ENCODE measurements at places on chromosomes 1 and 21.

GRCh38 chr1:69952676-69953075, 252.7 kb downstream of the LRRC40 start:
- DNase-seq = no peak

DNA sequence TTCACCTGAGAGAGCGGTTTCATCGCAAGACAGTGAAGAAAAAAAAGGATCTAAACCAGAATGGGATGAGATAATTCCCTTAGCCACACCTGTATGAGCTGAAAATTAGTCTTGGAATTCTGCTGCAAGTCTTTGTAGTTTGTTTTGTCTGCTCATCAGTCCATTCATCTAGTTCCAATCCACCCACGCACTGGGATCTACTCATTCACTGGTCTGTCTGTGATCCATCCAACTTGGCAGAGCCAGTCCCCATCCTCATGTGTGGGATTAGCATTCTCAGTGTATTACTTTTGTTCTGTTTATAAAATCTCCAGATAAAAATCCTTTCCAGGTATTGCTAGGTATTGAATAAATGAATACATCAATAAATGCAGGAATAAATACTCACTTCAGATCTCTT, 266.5 kb upstream of the USP24 start:
- no peak for DNase-seq

DNA sequence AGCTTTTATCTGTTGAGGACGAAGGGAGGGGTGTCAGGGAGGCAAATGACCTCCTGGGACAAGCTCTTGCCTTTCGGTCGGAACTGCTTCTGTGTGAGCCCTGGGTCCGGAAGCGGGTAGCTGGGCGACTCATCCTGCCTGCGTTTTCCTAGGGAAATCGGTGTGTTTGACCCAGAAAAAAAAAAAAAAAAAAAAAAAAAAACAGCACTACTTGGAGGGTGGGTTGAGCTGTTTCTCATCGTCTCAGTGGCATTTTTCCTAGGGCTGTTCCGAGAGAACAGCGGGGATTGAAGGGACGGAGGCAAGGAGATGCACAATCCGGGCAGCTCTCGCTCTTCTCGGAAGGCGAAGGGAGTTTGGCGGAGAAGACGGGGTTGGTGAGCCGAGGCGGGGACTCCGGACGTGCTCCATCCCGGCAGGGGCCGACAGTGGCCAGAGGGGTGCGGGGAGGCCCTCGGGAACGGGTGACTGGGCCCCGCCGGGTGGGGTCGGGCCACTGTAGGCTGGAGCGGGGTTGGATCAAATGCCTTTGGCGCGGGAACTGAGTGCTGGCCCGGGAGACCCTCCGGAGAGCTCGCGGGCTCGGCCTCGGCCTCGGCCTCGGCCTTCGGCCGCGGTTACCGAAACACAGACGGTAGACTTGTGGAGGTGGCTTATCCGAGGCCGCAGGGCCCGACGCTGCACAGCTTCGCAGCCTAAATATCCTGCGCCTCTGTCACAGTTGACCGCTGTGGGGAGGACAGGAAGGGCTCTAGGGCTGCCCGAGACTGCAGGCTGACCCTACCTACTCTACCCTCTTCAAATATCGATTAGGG, 2.4 kb upstream of the BARHL2 start:
- no peak for DNase-seq

DNA sequence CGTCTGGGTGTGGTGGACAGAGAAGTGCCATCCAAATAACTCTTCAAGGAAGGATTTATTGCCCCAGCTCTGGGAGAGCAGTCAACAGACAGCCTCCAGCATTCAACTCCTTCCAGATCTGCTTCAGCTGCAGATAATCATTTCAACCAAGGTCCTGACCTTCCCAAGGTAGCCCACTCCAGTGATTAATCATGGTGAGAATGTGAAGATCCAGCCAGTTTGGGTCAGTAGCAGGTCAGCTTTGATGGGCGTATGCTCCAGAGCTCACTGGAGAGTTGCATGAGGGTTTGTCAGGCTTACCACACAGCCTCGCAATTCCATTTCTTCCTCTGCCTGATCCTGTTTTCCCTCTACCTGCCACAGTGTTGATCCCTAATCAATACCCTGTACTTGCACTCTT, 214.5 kb upstream of the ZRANB2 start:
- no peak for DNase-seq

Measured in activated T-cell treated with anti-CD3 and anti-CD28 coated beads for 48 hours (primary cell).